ENCODE measurements at places on chromosomes 12 and 14.

DNA sequence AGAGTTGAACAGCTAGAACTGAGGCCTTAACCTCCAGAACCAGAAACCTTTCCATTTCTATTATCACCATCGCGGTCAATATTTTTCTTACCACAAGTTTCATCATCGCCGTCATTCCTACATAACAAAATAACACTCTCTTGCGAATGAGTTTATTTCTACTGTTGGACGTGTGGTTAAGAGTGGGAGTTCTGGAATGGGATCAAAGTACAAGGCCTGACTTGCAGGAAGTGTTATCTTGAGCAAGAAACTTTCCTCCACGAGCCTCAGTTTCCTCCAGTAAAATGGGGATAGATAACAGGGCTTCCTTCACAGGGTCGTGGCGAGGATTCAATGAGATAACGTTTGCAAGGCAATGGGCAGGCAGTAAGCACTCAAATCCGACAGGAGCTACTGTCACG is 652 bp downstream of the SART3 start:
- DNase-seq, result no peak

- no peak for DNase-seq
Observed at GRCh38 chr12:103600967-103601728, 14.1 kb downstream of the STAB2 start.

DNA sequence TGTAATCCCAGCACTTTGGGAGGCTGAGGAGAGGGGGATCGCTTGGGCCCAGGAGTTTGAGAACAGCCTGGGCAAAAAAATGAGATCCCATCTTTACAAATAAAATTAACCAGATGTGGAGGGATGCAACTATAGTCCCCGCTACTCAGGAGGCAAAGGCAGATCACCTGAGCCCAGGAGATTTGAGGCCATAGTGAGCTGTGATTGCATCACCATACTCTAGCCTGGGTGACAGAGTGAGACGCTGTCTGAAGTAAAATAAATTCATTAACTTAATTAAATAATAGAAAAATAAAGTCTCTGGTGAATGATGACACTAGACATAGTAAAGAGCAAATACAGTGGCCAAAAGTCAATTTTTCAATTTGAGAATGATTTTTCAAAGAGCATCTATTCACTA is 16.1 kb upstream of the PLEKHA5 start:
- no peak for DNase-seq

DNA sequence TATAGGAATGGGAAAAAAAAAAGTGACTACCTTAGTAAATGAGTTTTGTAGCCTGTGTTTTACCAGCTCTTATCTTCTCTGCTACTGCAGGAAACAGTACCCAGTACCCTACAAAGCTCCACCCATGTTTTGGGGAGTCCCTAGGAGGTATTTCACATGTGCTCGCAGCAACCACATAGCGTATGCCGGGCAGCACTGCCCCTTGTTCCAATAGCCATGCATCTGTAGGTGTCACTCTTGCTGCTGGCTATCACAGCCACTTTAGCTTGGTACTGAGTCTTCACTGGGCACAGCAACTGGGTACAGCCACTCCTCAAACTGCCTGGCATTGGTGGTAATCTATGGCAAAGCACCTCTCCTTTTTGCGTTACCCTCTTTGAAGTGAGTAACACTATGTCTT is 2.0 kb upstream of the MDM1 start:
- peak; percentile 77 for DNase-seq

- DNase-seq, result no peak
Observed at GRCh38 chr12:121279507-121279915, 17.0 kb downstream of the CAMKK2 start.

GRCh38 chr12:69163681-69164362 is 75.5 kb upstream of the CPSF6 start:
- no peak for DNase-seq

DNA sequence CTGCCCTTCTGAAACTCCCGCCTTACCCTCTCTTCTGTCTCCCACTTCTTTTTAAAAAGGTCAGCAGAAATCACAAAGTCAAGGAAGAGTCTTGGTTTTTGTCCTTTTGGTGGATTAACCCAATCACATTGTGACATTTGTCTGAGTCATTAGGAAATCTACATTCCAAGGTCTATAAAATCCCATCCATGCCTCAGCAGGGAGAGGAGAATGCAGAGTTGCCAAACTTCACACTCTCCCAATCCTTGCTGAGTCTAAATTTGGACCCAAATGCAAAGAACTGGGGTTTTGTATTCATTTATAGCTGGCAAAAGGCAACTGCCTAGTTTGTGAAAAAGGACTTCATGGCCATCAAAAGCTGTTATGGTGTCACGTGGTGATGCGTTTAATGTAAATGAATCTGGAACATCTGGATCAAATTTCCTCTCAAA is 67.9 kb downstream of the TMEM30B start:
- DNase-seq, result peak; percentile 21

GRCh38 chr12:65903691-65904383 is 79.6 kb downstream of the HMGA2 start:
- no peak for DNase-seq

GRCh38 chr14:61477712-61478462 is 156.5 kb downstream of the PRKCH start:
- DNase-seq, result peak; percentile 59

DNA sequence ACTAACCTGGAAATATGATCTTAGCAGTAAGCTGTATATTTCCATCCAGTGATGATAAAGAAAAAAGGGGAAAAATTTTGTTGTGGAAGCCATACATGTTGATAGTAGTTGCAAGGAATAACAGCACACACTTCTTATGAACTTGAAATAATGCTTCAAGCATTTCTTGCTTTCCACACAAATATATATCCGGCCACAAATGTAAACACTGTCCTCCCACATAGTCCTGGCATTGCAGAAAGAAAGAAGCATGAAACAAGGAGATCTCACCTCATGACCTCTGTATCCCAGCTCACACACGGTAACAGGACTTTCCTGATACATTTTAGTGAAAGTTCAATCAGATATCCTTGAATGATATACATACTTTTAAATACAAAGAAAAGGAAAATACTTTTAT is 56.0 kb downstream of the LLPH start:
- no peak for DNase-seq

GRCh38 chr12:33184161-33184560 is 255.5 kb downstream of the SYT10 start:
- DNase-seq, result no peak

- peak; percentile 93 for DNase-seq
Observed at GRCh38 chr12:7100239-7100638, 8.0 kb upstream of the C1R start.

DNA sequence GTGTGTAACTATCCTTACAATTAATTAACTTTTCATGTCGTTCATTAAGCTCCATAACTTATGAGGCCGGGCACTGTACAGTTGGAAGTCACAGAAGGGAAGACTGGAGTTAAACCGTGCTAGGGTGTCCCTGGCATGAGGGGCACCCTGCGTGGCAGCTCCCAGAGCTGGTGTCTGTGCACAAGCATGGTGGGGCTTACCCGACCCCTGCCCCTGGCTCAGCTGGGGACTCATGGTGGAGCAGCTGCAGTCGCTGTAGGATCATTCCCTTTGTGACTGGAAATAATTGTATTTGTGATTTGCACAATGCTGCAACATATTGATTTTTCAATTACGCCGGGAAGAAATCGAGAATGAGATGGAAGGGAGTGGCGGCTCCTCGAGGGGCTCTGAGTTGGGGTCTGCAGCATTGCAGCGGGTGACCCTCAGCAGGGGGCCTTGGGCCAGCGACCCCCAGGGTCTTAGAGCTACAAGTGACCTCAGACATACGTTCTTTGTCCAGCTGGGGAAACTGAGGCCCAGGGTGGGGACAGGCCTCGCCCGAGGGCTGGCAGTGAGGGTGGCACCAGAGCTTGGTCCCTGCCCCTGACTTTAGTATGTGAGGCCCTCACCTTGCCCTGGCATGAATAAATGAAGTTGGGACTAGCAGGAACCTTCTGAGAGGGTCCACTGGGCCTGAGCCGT is 125.4 kb downstream of the KIF26A start:
- no peak for DNase-seq

DNA sequence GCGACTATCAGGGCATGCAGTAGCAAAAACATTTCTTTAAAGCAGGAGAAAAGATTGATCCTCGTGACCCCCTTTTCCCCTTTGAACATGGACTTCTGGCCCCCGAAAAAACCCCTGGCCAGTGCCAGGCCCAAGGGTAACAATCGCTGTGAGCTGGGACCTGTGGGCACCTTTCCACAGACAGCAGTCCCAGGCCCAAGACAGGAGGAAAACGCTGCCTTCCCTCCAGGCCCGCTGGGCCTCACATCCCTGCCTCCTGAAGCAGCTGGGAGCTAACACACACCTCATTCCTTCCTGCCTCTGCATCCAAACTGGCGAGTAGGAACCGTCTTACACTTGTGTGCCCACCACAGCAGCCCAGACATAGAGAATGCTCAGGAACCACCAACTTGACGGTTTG is 1.2 kb downstream of the VWF start:
- no peak for DNase-seq

DNA sequence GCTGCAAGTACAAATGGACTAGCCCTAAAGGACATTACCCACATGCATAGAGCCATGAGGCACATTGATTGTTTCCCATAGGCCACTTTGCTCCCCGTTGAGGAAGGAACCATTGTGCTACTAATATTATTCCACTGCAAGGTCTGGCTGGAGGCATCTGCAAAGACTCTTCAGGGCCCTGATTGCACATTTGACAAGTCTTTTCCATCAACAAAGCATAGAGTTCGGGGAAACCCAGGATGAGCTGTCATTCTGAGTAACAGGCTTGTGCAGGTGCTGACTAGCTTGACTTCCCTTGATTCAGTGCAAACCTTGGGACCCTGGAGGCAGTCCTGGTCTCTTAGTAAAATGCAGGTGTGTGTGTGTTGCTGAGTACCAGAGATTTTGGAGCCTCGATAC is 73.8 kb downstream of the SUSD6 start:
- peak; percentile 66 for DNase-seq

- DNase-seq, result no peak
Observed at GRCh38 chr12:112466011-112466422, 47.3 kb downstream of the PTPN11 start.

DNA sequence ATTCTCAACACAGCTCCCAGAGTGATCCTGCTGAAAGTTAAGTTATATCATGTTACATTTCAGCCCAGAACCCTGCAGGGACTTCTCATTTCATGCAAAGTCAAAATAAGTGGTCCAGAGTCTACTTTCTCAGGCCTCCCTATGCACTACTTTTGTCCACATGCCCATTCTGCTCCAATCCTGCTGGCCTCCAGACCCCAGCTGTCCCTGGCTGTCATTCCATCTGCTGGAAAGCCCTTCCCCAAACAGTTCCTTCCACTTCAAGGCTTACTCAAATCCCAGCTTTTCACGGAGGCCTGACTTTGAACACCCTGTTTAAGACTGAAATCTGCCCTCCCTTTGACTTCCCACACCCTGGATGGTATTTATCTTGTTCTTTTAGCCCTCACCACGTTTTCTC is 109.8 kb upstream of the DNM1L start:
- peak; percentile 14 for DNase-seq

DNA sequence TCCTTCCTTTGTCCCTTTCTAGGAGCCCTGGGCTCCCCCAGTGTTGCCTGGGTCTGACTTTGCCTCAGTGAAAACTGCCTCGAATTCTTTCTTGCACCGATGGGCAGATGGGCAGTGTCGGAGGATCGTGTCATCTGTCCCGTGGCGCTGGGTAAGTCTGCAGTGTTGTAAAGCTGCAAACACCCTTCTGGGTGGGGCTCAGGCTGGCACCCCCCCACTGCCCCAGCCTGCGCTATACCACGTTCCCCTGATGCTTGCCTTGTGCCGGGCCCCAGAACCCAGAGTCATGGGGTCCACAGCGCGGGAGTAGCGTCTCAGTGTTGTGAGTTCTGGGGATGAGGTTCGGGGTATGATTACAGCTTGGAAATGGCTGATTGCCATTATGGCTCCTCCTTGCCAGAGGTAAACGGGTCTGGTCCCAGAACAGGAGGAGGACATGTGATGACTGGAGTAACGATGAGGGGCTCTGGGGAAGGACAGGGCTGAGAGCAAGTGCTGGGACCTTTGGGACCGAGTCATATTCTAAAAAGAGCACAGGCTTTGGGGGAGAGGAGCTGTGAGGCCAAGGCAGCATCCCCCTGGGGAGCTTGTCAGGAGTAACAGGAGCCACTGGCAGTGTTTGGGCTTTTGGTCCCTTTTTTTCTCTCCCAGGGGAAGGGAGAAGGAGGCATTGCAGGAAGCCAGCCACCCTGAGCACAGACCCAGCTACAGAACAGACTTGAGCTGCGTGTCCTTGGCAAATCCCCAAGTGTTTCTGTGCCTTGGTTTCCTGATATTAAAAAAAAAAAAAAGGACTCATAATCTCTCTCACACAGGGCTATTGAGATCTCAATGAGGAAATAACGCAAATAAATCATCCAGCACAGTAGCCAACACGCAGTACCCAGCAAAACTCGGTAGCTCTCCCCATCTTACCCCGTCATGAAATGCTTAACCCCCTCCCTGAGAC is 4.3 kb downstream of the RTL1 start:
- peak; percentile 60 for DNase-seq

GRCh38 chr14:90968025-90968424 is 92.4 kb downstream of the RPS6KA5 start:
- no peak for DNase-seq

DNA sequence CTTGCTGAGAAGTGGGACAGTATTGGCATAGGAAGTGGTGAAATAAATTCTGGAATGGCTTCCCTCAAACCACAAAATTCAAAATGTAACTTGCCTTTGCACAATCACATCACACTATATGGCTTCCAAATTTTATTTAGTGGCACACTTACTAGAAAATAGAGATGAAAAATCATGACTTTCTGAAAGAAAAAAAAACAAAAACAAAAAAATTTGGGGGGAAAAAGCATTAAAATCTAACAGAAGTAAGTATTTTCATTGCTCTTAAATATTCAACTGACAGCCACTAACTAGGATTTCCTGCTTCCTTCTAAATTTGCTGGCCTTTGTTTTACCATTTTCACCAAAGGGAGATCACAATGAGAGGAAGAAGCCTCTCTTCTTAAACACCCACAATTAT is 23.0 kb downstream of the ATF7 start:
- no peak for DNase-seq

GRCh38 chr14:89933002-89933401 is 21.5 kb downstream of the EFCAB11 start:
- peak; percentile 98 for DNase-seq

- DNase-seq, result no peak
Observed at GRCh38 chr14:25875475-25875874, 722.4 kb downstream of the NOVA1 start.

GRCh38 chr14:58882577-58883018 is 244.8 kb downstream of the DACT1 start:
- peak; percentile 97 for DNase-seq

DNA sequence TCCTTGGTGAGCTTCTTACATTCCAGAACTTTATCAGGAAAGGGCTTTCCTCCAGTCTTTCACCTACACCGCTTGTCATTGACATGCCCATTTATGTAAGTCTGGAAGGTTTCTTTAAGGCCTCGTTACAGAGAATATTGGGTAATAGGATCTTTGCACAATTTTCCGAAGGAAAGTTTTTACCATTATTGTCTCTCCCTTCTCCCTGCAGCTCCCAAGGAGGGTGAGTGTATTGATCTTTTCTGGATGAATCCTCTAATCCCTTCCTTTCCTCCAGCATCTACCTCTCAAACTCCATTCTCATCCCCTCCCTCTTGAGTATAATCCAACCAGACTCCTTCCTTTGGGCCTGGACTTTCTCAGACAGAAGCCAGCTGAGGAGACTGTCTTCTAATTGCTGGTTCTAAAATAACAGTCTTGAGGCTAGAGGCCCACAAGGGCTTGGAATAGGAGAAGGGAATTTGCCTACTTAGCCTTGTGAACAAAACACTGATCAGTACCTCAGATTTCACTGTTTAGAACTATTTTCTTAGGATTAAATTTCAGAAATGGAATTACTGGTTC is 21.8 kb downstream of the WNK1 start:
- DNase-seq, result peak; percentile 41

GRCh38 chr12:11808931-11809330 is 159.5 kb downstream of the ETV6 start:
- no peak for DNase-seq
